ENCODE measurements at places on chromosomes 4 and X.

GRCh38 chrX:137401092-137401491 lies 164.8 kb upstream of the ZIC3 start:
- DNase-seq: no peak

GRCh38 chr4:182400790-182401189 lies 157.6 kb downstream of the TENM3 start:
- no peak for DNase-seq

DNA sequence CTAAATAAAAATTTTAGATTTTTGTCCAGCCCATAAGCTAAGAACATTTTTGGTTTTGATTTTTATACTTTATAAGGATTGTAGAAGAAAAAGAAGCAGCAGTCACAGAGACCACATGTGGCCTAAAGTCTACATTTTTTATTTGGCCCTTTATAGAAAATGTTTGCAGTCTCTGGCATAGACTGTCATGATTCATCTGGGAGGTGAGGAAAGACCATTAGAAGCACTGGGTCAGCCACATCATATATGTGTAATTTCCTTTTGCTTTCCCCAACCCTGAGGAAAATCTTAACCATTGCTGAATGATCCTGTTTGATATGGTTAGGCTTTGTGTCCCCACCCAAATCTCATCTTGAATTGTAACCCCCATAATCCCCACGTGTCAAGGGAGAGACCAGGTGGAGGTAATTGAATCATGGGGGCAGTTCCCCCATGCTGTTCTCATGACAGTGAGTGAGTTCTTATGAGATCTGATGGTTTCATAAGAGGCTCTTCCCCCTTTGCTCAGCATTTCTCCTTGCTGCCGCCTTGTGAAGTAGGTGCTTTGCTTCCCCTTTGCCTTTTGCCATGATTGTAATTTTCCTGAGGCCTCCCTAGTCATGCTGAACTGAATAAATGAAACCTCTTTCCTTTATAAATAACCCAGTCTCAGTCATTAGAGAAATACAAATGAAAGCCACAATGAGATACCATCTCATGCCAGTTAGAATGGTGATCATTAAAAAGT lies 12.1 kb upstream of the COPS4 start:
- no peak for DNase-seq

- no peak for DNase-seq
Measured at GRCh38 chr4:147597561-147597960, 19.6 kb upstream of the TMEM184C start.

DNA sequence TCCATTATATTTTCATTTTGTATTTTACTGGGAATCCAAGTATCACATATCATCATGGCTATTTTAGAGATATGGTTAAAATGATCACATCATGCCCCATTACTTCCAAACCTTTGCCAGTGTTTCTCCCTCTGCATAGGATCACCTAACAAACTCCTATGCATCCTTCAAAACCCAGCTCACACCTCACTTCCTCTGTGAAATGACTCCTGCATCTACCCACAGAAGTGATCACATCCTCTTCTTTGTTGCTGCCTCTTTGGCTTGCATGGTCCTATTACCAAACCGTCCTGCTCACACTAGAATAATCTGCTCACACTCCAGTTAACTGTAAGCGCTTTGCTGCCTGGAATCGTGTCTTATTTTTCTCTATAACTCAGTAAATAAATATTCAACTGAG lies 74.7 kb upstream of the C4orf50 start:
- DNase-seq: no peak

GRCh38 chr4:123399627-123400358 lies 3.2 kb downstream of the SPRY1 start:
- DNase-seq: no peak

DNA sequence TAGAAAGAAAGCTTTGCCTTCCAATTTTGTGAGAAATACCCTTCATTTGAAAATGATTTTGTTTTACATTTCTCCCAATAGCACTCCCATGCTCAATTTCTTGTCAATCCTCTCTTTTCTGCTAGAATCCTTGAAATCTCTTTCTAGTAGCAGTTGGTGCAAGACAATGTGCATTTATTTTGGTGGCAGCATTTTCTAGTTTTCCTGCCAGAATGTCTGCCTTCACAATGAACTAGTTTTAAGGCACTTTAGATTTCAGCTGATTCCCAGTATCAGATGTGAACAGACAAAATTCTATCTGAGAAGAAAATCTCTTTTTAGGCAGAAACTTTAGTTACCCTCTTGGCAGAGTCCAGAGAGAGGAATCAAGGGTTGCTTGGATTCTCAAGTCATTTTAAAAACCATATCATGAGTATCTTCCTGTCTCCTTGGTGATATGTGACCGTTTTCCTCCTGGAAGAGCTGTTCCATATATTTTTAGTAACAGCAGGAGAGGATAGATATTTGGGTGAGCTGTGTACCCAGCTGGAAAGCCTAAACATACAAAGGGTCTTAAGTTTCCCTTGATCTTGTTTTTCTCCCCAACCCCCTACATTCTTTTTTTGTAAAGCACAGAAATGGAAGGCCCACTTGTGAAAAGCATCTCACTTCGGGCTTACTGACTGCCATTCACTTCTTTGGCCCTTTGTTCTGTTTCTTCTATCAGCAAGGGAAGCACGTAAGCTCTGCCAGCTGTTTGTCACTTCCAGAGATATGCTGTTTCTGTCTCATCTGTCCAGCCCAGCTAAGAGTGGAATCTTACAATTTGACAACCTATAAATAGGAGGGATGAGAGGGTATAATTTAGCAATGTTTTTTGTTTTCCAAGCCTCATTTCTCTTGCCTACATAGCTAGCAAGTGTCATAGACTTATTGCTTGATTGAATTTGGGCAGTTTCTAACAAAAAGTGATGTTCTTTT lies 38.7 kb downstream of the TSPAN7 start:
- DNase-seq: no peak

GRCh38 chr4:89949782-89950387 lies 55.2 kb downstream of the MMRN1 start:
- no peak for DNase-seq

- no peak for DNase-seq
Measured at GRCh38 chr4:2847302-2847871, 3.7 kb downstream of the ADD1 start.

DNA sequence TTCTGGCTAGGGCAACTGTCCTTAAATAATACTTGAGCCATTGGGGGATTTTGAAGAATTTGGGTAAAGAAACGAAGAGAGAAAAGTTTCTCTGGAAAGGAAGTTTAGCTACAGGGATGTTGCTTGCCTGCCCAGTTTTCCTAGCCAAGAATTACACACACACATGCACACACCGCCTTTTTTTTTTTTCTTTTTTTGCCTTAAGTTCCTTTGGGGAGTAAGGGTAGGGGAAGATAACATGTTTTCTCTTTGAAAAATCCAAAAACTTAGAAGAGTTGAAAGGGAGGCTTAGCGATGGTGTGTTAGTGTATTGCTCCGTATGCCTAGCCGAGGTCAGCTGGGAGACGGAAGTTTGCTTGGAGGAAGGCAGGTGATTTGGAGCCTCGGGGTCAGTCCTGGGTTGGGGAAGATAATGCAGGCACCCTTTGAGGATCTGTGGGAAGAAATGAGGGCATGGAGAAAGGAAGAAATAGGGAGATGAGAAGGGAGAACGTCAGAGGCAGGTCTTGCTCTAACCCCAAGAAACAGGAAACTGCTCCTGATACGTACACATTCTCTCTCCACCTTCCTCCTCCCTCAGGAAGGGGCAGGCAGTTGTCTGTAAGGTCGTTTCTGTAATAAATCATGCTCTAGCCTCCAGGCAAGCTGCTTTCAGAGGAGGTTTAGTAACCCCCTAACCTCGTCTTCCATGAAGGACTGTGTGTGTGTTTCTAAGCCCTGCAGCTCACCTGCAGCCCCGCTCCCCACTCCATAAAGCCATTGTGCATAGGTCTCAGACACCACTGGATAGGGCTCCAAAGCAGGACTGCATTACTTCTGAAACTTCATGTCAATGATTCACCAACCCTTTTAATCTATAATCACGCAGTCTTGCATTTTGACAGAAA lies 10.5 kb downstream of the KLF3 start:
- DNase-seq: no peak

DNA sequence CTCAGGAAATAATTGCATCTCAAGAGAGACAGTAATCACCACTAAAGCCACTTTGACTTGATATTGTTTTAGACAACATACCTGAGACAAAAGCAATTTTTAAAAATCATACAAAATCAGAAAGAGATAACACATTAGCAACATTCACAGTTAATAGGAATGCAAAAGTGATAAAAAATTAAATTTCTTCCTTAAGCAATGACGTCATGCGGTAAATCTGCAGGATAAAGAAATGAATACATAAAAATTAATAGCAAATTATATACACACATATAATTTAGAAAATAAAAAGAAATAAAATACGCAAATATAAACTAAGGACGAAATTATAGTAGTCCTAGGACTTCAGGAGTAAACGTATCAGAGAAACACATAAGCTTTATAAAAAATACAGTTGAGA lies 866.5 kb upstream of the PRKX start:
- no peak for DNase-seq

DNA sequence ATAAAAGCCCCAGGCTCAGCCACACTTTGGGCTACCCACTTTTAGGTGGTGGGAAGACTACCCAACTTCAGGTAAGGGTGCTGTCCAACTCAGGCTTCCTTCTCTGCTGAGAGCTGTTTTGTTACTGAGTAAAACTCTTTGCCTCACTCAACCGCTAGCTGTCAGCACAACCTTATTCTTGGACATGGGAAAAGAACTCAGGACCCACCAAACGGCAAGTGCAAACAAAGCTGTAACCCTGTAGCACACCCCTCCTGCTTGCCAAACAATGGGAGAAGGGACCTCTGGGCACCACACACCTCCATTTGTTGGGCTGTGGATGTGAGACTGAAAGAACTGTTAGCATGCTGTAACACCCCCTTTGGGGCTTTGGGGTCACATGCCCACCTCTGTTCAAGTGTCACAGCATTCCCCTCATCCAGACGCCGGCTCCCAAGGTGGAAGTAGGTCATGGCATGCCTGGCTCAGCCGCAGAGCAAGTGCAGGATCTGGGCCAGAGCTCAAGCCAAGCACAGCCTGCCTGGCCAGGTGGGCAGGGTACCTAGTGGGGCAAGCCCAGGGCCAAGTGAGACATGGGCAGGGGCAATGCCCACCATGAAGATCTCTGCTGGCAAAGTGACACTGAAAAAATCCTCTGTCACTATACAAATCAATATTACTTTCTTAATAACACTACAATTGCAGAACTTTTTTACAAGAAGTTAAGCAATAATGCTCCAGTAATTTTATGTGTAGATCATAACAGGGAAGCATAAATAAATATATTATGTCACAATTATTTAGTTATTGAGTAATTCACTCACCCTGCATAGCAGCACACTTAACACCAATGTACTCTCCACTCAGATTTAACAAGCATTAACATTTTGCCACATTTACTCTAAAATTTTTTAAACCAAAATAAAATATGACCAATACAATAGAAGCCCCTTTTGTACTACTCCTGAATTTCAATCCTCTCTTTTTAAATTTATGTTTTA lies 107.2 kb downstream of the TBCK start:
- DNase-seq: no peak

GRCh38 chrX:32448320-32448719 lies 763.0 kb downstream of the DMD start:
- DNase-seq: no peak

GRCh38 chr4:83993774-83994173 lies 457.9 kb downstream of the GPAT3 start:
- DNase-seq: no peak

DNA sequence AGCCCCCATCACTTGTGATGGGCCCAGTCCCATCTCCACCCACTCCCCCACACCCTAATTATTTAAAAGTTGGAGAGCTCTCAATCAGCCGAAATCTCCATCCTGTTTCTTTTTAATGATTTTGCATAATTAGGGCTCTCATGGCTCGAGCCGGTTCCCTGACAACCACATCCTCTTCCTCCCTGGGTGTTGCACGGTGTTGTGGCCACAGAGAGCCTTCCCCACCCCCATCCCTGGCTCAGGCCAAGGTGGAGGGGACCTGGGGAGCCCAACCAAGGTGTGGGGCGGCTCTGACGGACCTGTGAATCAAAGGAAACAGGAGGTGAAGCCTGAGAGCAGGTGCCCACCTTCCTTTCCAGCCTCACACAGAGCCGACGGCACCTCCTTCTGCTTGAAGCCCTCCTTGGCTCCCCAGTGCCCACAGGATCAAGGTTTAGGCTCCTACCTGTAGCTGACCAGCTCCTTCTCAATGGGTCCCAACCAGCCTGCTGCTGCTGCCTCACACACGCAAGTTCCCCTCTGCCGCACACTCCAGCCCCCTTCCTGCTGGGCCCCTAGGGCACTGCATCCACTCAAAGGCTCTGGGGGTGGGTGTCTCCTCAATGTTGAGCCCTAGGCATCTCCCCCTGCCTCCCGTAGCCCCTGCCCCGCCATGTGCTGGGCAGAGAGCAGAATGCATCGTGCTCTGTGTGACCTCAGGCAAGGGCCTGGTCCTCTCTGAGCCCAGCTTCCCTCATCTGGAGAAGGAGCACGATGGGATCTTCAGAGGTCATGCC lies 68.7 kb downstream of the WFS1 start:
- DNase-seq: no peak

- no peak for DNase-seq
Measured at GRCh38 chr4:6208416-6208815, 8.1 kb upstream of the JAKMIP1 start.

- DNase-seq: no peak
Measured at GRCh38 chr4:184165291-184165690, 52.4 kb downstream of the ENPP6 start.

GRCh38 chr4:83625821-83626220 lies 89.9 kb downstream of the GPAT3 start:
- no peak for DNase-seq

GRCh38 chr4:185800266-185800945 lies 11.6 kb downstream of the SORBS2 start:
- no peak for DNase-seq

DNA sequence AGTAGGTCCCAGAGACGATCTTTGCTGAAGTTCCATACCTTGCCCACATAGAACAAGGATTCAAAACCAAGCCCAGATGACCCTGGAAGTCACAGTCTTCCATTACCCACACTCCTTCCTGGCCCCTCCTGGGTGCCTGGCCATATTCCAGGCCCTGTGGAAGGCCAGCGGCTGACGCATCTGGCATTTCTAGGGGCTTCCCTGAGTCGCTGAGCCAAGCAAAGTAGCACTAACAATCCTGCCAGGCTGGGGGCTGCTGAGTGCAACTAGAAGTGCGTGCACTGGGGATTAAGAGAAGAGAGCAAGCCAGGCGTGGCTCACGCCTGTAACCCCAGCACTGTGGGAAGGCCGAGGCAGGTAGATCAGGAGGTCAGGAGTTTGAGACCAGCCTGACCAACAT lies 175.2 kb upstream of the CPEB2 start:
- DNase-seq: no peak

GRCh38 chr4:23135792-23136645 lies 443.3 kb downstream of the GBA3 start:
- DNase-seq: no peak

- DNase-seq: no peak
Measured at GRCh38 chr4:183853548-183853940, 51.6 kb upstream of the STOX2 start.

GRCh38 chr4:48311896-48312295 lies 29.4 kb upstream of the SLAIN2 start:
- DNase-seq: no peak

- DNase-seq: no peak
Measured at GRCh38 chrX:138349351-138349750, 362.2 kb downstream of the FGF13 start.

Measured in activated T-helper 9 cell treated with anti-CD3 and anti-CD28 coated beads, Interleukin-2, amount 50 U/mL, for 16 hours (primary cell).